ENCODE measurements at places on chromosomes 7 and 10.

GRCh38 chr10:114306116-114306973, 67.3 kb downstream of the VWA2 start:
- DNase-seq: peak; percentile 92

DNA sequence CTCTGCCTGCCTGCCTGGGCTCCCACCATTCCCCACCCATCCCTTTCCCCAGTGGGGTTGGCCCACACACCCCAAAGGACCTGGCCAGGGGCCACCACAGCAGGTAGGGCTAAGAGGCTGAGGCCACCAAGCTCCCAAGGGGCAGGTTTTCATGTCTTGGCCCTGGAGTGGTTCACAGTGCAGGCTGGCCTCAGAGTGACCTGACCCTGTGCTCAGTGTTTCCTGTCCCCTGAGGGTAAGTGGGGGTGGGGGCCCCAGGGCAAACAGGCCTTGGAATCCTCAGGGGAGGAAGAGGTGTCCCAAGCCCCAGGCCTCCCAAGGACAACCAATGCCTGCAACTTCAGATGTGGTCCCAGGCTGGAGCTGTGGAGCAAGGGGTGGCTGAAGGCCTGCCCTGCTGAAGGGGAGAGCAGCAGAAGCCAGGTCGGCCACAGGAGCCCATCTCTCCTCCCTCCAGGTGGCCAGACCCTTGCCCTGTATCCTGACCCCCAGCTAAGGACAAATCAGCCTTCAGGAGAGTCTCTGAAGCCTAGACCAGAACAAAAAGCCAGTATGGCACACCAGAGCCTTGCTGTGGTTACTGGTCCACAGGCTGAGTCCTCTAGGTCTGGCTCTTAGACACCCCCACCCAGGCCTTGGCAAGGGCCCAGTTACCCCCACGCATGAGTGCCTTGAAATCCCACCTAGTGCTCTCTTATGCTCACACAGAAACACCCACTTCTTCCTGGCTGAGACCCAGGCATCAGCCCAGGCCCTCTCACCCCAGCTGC, 27.6 kb downstream of the POLL start:
- DNase-seq: no peak

DNA sequence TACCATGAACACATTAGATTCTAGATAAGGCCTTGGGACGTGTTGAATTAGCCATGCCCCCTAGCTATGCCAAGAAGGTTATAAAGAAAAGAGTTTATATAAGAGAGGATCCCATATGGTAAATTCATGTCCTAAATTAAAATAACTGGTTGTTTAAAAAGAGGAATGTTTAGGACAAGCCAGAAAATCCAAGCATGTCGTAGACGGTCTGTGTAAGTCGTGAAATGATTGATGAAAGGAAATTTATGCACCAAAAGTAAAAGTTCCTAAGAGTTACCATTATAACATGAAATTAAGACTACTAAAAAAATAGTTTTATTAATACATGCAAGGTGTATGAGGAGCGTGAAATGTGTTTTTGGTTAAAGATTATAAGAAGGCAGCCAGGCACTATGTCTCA, 624.9 kb downstream of the ARL4A start:
- DNase-seq: no peak

GRCh38 chr10:103215601-103216000, 22.5 kb upstream of the NT5C2 start:
- peak; percentile 12 for DNase-seq

- no peak for DNase-seq
These were observed 657.3 kb downstream of the TYW1 start for GRCh38 chr7:67653856-67654454.
